ENCODE measurements at places on chromosomes 3 and 15.

DNA sequence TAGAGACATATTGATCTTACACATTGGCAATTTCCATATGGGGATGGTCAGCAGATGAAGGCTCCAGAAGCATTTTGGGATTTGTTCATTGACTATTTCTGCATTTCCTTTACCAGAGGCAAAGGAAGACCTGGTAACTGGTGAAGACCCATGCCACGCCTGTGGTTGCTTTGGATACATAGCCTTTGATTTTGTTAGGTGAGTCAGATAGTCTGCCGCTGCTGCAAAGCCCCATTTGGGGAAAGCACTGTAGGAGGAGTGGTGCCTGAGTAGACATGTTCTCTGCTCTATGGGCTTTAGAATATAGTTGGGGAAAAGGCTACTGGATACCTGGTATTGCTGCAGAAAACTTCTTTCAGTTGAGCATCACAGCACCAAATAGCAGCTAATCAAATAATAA, 56.8 kb downstream of the TFG start:
- DNase-seq = no peak

GRCh38 chr3:30475038-30475808, 131.2 kb upstream of the TGFBR2 start:
- no peak for DNase-seq

GRCh38 chr3:197545101-197545500, 10.7 kb downstream of the BDH1 start:
- no peak for DNase-seq

DNA sequence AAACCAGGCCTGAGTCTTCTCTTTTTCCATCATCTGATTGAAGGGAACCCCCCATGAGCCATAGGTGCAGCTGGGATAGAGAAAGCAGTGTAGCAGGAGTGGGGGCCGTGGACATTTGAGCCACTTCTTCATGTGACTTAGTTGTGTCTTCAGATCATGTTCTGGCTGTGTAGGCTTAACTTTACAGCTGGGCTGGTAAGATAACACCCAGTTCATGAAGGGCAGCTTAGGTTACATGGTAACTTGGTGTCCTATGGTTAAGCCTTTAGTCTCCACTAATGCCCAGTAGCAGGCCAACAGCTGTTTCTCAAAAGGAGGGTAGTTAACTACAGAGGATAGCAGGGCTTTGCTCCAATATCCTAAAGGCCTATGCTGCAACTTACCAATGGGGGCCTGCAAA, 11.4 kb upstream of the SNRPN start:
- no peak for DNase-seq
